ENCODE measurements at places on chromosomes 5 and 9. TPM values are rescaled to one million over a fixed set of nuclear protein-coding genes. Genes with fewer than 3 reads are reported as not detected.

TERT gene
- polyA plus RNA-seq = 0.33 TPM

RLN2 gene
- 3.8 TPM for polyA plus RNA-seq

DNA sequence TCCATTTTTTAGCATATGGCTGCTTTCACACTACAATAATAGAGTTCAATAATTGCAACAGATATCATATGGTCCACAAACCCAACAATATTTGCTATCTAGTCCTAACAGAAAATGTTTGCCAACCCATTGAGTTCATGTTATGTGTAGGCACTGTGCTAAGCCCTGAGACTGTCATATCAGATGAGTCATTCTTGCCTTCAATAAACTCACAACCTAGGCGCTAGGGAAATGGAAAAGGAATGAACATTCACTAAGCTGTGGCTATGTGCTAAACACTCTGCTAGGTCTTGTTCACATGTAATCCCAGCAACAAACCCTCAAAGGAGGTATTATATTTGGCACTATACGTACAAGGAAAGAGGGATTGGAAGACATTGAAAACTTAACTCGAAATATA, 8.4 kb upstream of the TIMD4 start:
- DNase-seq = no peak

GRCh38 chr9:130806327-130806716, 28.7 kb upstream of the ABL1 start:
- no peak for DNase-seq

- no peak for DNase-seq
Measured at GRCh38 chr9:82091610-82092009, 103.0 kb downstream of the SPATA31D1 start.

- DNase-seq = no peak
Measured at GRCh38 chr5:1007681-1008450, 736 bp upstream of the NKD2 start.

DNA sequence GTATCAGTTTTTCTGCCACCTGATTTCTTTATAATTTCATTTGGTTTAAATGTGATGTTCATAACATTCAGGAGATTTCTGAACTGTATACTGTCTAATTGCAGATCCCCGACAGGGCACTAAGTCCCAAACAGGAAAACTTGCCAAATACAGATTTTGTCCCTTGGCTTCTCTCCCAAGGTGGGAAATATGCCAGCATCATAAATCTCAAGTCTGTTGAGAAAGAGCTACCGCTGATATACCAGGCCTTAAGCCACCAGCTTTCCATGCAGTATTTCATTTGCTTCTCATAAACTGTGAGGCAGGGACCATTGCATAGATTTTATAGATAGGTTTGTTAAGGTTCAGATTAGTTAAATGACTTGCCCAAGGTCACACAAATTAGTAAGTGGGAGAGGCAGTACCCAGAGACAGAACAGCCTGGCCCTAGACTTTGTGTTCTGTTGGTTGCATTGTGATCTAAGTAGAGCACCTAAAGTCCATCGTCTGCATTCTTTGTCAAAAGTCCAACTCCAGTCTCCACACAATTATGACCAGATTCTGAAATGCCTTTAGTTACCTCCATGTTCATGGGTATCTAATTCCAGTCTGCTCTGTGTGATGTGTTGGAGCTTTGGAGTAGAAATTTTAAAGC, 16.2 kb downstream of the GPR21 start:
- DNase-seq = no peak

SPINK6 gene
- polyA plus RNA-seq = not detected

GRCh38 chr9:105360344-105360743, 87.5 kb upstream of the FSD1L start:
- no peak for DNase-seq

TMEM171 gene
- polyA plus RNA-seq = 6.8 TPM

DNA sequence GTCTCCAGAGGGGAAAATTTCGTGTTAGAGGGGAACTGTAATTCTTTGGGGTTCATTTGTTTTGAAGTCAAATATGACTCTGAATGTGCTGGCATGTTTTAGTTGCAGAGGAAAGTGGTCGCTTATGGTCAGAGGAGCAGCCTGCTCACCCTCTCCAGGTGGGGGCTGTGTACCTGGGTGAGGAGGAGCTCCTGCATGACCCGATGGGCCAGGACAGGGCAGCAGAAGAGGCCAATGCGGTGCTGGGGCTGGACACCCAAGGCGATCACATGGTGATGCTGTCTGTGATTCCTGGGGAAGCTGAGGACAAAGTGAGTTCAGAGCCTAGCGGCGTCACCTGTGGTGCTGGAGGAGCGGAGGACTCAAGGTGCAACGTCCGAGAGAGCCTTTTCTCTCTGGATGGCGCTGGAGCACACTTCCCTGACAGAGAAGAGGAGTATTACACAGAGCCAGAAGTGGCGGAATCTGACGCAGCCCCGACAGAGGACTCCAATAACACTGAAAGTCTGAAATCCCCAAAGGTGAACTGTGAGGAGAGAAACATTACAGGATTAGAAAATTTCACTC, 13.5 kb downstream of the TXNDC15 start:
- DNase-seq = no peak

CCL27 gene
- polyA plus RNA-seq = 0.41 TPM

DNA sequence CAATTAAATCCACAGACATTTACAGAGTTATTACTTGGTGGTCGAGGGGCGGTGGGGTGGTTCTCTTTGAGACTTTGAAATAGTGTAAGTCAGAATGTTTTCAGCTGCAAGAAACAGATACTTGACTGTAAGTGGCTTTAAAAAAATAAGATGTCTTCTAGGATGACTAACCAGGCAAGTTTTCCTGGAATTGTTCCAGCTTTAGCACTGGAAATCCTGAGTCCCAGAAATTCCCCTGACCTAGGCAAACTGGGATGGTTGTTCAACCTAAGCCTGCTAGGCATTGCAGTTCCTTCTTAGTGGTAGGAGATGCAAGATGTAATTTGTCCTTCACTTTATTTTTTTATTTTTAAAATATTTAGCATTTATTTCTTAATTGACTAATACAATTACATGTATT, 169.5 kb upstream of the POC5 start:
- no peak for DNase-seq

UHRF2 gene
- polyA plus RNA-seq = 74.4 TPM

IFNB1 gene
- not detected for polyA plus RNA-seq

- DNase-seq = no peak
Measured at GRCh38 chr9:114008667-114009410, 69.3 kb downstream of the AMBP start.

CYLC2 gene
- not detected for polyA plus RNA-seq

DNA sequence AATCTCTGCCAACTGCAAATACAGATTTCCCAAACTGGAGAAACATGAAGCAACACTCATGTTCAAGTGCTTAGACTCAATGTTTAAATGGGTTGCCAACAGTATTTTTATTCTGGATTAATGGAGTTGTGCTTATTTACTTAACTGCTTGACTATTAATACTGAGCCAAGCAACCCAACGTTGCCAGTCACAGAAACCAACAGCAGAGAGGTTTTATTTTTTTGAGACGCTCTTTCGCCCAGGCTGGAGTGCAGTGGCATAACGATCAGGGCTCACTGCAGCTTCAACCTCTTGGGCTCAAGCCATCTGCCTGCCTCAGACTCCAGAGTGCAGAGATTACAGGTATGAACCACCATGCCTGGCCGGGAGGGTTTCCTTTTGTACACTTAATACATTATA, 8.5 kb upstream of the TMEM268 start:
- DNase-seq = no peak

- DNase-seq = no peak
Measured at GRCh38 chr5:147176422-147176821, 58.4 kb upstream of the STK32A start.

- DNase-seq = no peak
Measured at GRCh38 chr5:136374003-136374402, 8.7 kb upstream of the TRPC7 start.

DNA sequence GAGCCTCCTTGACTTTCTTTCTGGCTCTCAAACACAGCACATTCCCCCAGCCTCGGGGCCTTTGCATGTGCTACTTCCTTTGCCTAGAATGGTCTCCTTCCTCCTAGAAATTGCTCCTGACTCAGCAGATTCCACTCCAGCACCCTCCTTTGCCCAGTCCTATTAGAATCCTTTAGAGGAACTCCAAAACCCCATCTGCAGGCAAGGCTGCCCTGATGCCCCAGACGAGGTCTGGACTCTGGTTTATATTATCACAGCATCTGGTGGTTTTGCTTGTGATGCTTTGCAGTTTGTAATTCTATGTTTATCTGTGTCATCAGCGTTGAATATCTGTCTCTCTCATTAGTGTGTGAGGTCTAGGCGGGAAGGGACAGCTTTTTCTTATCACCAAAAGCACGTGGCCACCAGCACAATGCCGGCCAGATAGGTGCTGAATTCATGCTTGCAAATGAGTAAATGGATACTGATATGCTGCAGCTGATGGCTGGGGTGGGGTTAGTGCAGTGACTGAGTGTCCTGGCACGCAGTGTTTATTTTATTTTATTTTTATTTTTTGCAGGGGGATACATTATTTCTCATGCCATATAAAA, 30.0 kb upstream of the ANKH start:
- no peak for DNase-seq

- no peak for DNase-seq
Measured at GRCh38 chr9:112061152-112061740, 113.9 kb downstream of the SUSD1 start.

- DNase-seq = no peak
Measured at GRCh38 chr9:130751631-130752355, 58.2 kb downstream of the EXOSC2 start.

PCDHA9 gene
- polyA plus RNA-seq = 0.03 TPM

DNA sequence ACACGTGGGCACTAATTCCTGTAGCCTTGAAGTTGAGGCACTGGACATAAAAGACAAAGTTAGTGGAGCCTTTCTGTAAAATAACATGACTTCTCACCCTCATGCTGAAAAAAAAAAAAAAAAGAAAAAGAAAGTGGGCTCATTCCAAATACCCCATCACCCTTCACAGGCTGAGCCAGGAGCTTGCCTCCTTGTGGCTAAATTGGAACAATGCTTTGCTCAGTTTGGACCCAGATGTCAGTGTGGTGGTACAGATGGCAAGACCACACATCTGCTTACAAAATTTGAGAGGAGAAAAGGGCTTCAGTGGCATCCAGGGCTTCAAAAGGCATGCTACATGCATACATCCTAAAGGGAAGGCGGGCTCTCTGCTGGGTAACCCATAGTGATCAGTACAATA, 342.8 kb downstream of the EBF1 start:
- no peak for DNase-seq

BSPRY gene
- polyA plus RNA-seq = 8.9 TPM

NKD2 gene
- polyA plus RNA-seq = 23.8 TPM

DNA sequence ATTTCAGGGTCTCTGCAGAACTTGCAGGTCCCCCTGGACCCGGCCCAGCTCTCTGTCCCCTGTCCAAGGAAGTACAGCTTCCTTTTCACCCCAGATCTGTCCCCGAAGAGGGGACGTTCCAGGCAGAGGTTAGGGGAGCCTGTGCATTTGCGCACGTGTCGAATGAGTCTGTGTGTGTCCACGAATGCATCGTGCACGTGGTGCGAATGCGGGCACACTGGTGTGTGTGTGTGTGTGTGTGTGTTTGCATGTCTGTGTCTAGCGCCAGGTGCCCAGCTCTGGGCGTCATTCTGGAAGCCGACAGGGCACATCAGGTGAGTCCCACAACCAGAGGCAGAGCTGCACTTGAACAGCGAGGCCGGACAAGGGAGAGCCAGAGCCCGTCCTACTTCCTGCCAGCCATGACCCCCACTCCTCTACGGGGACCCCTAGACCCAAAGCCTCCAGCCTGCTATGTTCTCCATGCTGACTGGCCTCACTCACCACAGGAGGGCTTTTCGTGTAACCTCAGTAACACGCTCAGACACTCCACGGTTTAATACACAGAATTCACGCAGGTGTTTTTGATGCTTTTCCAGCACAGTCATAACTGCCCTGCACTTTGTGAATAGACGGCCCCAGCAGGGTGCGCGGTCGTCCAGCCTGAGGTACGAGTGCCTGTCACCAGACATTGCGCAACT, 41.3 kb upstream of the CACNA1B start:
- no peak for DNase-seq

DNA sequence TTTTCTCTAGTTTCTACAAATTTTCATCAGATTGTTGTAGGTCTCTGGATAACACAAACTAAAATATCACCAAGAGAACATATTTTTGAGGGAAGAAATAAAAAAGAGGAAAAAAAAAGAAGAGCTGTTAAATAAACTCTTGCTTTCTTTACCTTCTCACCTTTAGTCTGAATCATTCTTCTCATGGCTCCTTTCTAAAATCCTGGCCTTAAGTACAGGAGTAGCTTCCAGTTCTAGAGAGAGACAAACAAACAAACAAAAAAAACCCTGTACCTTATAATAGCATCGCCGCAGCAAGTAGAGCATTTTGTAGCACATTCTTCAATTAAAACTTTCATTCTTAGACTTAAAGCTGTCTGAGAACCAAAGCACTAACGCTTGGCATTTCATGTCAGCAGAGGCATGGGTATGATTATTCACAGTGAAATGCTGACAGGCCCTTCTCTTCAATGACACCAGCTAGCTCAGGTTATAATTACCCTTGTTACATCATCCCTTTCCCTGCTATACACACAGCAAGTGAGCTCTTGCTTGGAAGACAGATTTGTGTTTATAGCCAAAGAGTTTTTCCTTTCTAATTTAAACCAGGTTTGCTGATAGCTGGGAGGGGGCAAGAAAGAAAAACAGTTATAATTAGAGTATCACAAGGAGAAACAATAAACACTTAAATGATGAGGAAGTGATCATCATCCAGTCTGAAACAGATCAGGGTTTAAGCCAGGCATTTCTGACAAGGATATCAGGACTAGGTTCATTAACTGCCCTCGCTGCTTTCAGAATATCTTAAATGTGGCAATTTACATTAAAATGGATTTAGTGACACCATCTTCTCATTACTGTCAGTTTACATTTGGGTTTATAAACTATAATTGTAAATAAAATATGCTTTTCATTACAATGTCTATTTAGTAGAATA, 510.9 kb upstream of the ZNF608 start:
- no peak for DNase-seq

DNA sequence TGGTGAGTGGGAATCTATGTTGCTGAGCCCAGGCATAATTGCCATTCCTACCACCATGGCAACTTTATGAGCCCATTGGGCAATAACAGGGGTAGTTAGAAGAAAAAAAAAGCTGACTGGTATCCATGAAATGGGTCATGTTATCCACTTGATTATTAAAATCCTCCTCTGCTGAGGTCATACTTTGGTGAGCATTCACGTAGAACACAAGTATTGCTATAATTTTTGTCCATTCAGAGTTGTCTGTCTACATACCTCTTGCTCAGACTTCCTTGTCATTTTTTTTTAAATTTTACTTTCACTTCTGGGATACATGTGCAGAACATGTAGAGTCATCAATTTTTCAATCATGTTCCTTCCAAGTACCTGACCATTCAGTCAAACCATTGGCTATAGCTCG, 780.8 kb upstream of the ARRDC3 start:
- no peak for DNase-seq

All from left renal cortex interstitium (tissue), 4 donors.